ENCODE measurements at places on chromosomes 12 and 14.

DNA sequence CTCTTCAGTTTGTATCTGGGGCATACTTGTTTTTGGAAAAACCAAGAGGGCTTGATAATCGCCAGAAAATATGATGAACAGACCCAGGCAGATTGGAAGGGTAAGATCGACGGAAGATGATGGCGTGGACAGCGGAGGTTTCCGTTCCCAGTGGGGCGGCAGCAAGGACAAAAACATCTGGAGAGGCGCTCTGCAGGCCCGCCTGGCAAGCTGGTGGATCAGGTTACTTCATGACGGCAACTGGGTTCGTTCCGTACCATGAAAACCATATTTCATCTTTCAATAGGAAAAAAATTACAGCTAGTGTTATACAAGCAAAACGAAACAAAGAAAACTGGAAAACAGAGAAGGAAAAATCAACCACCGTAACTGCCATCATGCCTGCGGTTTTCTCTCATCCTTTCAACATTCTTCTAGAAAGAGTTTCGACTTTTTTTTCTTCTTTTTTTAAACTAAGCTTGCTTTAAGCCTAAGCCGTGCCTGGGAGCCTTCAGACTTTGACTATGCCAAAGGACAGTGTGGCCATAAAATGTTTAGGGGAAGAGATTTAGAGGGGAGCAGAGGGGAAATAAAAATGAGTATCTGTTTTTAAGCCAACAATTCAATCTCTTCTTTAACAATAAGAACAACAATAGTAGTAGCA lies 210.5 kb downstream of the FOXN3 start:
- DNase-seq: no peak

DNA sequence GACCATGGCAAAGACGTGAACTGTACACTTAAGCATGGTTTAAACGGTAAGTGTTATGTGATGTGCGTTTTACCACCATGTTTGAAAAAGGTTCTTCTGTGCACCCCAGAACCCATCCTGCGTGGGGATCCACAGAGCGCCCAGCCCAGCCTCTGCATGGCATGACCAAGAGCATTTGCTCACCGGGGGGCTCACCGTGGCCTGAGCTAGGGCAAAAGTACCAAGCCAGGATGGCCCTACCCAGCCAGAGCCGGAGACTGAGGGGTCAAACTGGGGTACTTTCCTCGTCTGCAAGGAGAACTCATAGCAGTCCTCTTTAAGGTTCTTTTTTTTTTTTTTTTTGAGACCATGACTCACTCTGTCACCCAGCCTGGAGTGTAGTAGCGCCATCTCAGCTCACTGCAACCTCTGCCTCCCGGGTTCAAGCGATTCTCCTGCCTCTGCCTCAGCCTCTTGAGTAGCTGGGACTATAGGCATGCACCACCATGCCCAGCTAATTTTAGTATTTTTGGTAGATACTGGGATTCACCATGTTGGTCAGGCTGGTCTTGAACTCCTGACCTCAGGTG lies 16.4 kb upstream of the ANKRD9 start:
- DNase-seq: no peak

DNA sequence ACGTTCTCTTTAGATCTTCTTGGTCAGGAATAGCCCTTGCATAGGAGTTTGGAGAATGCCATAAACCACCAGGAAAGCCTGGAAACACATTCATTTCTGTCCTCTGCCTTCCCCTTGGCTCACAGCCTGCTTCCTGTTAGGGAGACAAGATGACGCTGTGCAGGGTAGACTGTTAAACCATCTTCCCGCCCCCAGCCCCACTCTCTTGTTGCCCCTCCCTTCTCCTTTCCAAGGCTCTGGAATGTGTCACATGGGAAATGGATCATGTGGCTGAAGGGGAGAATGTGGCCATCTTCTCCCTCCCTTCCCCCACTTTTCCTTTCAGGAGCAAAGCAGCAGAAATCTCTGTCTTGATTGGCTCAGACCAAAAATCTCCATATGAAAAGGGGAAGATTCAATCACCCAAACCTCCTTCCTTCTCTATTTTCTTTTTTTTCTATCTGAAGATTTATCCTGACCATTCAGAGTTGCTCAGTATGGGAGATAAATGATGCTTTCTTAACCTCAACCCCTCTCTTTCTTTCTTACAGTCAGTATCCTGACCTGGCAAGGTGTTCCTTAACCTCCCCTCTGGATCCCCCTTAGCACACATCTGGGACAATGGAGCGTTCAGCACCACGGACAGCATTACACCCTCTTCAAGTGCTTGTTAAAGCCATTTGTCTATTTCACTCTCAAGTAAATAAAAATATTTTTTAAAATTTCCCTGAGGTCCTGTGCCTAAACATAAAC lies 11.4 kb downstream of the GPR19 start:
- DNase-seq: peak; percentile 87

GRCh38 chr12:54045868-54046521 lies 7.6 kb upstream of the HOXC4 start:
- DNase-seq: no peak

DNA sequence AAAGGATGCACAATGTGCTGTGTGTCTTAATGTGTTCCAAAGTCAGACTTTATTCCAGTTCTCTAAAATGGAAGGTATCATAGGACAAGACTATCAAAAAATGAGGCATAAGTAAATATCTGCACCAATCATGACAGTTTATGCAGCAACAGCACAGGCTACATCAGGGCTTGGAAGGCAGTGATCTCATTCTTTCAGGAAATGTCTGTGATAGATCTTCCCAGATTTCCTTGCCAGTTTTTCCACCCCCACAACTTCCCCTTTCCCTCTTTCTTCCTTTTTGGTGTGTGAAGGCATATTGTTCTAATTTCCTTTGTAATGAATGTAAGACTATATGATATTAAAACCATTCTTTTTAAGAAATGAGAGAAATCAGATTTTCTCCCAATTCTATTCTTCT lies 326.7 kb downstream of the ATP23 start:
- no peak for DNase-seq

- DNase-seq: peak; percentile 82
Observed at GRCh38 chr14:73462048-73462715, 3.8 kb upstream of the NUMB start.

- DNase-seq: no peak
Observed at GRCh38 chr12:1470051-1470450, 124.3 kb downstream of the FBXL14 start.

- no peak for DNase-seq
Observed at GRCh38 chr12:75819512-75819911, 212.1 kb downstream of the PHLDA1 start.

- DNase-seq: no peak
Observed at GRCh38 chr14:96940009-96940408, 142.8 kb downstream of the VRK1 start.

- peak; percentile 74 for DNase-seq
Observed at GRCh38 chr14:60184146-60184904, 19.1 kb upstream of the DHRS7 start.

All from COR-L47 (cell line).